Fibroblast of skin of left biceps (primary cell): ENCODE measurements at places on chromosomes 3 and 15.

DNA sequence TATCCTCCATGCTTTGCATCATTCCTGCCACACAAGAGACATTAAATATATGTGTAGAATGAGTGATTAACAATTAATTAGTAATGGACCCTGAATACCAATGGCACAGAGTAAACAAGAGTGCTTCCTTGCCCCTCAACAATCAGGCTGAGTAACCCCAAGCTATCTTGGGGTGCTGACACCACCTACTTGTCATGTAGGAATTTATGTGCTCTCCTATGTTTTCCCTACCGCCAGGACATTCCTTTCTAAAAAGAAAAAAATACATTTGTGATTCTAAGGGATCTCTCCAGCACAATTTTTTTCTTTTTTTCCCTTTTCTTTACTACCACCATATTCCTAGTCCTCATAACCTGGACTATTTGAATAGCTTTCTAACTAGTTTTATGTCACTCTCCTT is 449.1 kb downstream of the MFSD1 start:
- no peak for DNase-seq

DNA sequence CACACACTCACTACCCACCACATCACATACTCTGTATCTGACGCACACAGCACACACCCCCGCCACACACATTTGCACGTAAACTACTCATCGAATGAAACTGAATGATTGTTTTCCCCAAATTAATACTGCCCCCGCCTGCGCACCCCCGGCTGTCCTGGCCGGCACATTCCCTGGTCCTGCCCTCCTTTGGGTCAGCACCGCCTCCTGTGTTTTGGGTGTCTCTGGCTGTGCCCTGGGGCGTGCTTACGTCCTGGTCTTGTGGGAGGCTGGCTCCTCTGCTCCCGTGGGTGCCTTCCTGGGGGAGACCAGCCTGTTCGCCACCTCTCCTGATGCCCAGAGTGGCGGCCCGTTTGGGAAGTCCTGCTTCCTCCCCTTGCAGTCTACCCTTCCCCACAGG is 30.2 kb downstream of the APBA2 start:
- DNase-seq, result no peak

- no peak for DNase-seq
These were observed 16.4 kb downstream of the TGFBR2 start for GRCh38 chr3:30622790-30623189.

DNA sequence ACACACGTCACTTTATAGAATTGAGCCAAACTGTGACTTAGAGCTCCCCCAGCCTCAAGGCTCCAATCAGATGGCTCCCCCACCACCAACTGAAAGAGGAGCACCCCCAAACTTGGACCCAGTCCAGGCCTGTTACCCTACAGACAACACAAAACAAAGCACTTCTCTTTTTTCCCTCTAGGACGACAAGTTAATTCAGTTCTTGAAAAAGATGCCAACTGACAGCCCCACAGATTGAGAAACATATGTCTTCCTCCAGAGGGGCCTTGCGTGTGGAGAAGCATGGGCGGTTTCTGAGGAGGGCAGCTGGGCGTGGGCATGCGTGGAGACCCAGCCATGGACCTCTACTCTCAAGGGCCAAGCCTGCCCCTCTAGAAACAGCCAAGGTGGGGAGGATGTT is 229.5 kb downstream of the SHQ1 start:
- DNase-seq, result no peak

GRCh38 chr3:99458013-99458412 is 180.4 kb upstream of the COL8A1 start:
- DNase-seq, result no peak

- DNase-seq, result peak; percentile 71
These were observed 150.8 kb upstream of the BHLHE40 start for GRCh38 chr3:4828279-4829030.

GRCh38 chr3:120753810-120754209 is 11.3 kb downstream of the GTF2E1 start:
- DNase-seq, result no peak

- DNase-seq, result no peak
These were observed 9.8 kb upstream of the MEF2A start for GRCh38 chr15:99556011-99556410.

DNA sequence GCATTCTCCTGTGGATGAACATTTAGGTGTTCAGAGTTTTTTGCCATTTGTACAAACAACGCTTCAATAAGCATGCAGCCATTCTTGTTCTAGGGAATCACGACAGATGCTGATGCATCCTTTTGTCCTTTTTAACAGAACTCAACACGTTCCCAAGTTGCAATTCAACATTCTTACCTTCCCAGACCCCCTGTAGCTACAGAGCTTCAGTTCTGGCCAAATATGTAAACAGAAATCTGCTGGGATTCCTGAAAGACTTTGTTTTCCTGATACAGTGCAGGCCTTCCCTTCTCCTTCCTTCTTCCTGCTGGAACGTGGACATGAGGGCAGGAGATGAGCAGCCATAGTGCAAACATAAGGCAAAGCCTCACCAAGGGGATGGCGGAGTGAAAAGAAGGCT is 59.1 kb upstream of the SPATA12 start:
- DNase-seq, result no peak

DNA sequence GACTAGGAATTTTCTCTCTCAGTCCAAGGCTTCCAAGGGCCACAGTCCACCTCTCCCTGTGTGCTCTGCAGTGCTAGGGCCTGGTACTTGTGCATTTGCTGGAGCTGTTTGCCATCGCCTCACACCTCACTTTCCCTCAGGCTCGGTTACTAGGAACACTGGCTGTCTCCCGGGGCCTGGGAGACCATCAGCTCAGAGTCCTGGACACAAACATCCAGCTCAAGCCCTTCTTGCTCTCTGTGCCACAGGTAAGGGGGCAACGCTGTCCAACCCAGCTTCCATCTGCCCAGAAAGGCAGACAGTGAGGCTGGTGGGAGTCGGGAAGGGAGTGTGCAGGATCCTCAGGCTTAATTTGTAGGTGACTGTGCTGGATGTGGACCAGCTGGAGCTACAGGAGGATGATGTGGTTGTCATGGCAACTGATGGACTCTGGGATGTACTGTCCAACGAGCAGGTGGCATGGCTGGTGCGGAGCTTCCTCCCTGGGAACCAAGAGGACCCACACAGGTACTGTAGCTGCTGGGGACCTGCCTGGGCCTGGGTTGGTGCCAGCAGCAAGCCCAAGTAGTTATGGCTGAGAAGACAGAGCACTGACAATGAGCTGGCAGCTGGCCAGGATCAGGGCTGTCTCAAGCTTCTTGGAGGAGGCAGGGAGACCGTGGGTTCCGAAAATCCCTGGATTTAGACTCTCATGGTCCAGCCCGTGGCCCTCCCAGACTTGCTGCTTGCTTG is 3.4 kb downstream of the PPM1M start:
- no peak for DNase-seq

DNA sequence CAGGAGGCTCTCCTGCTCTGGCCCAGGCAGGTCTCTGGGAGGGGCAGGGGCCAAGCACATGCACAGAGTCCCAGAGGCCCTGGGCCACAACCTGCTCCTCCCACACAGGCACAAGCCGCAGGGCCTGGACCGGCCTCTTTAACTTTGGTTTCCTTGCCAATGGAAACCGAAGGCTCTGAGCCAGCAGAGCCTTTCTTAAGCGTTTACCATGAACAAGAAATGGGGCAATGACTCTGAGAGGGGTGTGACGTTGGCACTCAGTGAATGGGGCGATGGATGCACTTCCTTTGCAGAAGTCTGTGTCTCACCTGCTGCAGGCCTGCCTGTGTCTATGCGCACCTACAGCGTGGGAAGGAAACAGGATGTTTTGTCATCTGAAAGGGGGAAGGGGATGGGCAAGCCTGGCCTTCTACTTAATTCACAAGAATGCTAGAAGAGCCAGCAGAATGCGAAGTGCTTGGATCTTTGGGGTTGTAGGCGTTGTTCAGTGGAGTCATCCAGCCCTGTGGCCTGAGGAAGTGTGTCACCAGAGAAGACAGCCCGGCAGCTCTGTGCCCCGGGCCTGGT is 41.8 kb downstream of the IFT122 start:
- no peak for DNase-seq

DNA sequence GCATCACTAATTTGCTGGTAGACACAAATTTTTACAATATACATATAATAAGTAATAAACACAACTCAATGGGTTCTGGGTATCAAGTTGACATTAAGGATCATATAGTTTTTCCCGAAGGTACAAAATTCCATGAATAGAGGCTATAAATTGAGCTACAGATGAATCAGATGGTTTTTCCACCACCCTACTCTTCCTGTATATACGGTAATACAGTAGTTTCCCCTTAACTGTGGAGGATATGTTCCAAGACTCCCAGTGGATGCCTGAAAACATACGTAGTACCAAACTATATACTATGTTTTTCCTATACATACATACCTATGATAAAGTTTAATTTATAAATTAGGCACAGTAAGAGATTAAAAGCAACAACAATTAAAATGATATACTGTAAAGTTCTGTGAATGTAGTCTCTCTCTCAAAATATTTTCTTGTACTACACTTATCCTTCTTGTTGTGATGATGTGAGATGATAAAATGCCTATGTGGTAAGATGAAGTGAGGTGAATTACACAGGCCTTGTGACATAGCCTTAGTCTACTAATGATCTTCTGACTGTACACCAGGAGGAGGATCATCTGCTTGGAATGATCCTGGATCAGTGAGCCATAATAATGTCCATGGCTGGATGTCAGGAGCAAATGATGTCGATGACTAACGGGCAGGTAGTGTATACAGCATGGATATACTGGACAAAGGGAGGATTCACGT is 116.7 kb downstream of the NR1I2 start:
- DNase-seq, result no peak

GRCh38 chr15:81253846-81254245 is 57.2 kb downstream of the IL16 start:
- DNase-seq, result no peak

DNA sequence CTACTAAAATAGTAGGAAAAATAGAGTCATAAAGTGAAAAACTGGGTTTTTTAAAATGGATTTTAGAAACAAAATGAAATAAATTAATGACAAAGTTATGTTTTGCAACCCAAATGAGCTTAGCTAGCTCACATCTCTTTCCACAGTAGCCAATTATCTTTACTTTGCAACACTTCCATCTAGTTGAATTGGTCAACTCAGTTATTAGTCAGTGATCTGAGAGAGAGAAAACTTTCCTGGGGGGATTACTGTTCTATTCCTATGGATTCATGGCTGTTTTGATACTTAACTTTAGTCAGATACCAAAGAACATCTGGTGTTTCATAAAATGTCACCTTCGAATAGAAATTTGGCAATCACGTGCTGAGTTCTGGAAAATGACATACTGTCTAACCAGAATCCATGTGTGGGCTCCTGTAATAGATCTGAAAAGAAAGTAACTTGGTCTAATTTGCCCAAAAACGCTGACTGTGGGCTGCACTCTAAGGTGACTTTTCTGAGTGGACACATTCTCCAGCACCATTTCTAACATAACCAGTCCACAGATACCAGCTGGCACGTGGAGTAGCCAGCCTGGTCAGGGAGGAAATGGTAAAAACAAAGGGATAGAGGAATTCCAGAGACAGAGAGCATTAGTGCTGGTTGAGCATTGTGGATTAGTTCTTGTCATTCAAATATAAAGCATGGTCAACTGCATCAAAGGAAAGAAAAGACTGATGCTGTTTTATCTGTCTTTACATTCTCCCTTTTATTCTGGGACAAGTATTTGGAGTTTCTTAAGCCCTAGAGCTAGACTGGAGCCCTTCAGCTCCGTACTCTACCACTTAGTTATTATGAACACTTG is 45.2 kb upstream of the CCDC80 start:
- DNase-seq, result no peak

GRCh38 chr15:80777137-80777536 is 2.0 kb upstream of the CEMIP start:
- DNase-seq, result peak; percentile 92

DNA sequence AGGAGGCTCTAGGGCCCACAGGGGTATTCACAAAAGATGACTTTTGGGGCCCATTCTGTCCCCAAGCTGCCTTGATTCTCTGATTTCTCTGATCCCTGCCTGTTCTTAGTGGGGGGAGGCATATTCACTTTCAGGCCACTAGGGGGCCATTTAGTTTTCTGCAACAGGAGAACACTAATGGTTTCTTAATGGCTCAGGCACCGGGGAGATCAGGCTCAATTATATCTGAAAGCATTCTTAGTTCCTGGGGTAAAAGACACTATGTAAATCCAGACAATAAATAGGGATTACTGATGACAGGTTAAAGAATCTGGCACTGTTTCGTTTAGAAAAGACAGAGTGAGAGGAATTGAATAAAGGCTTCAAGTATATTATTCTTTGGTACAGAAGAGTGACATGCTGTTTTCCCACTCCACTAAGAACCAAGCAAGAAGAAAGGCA is 2.5 kb upstream of the INAFM2 start:
- no peak for DNase-seq

DNA sequence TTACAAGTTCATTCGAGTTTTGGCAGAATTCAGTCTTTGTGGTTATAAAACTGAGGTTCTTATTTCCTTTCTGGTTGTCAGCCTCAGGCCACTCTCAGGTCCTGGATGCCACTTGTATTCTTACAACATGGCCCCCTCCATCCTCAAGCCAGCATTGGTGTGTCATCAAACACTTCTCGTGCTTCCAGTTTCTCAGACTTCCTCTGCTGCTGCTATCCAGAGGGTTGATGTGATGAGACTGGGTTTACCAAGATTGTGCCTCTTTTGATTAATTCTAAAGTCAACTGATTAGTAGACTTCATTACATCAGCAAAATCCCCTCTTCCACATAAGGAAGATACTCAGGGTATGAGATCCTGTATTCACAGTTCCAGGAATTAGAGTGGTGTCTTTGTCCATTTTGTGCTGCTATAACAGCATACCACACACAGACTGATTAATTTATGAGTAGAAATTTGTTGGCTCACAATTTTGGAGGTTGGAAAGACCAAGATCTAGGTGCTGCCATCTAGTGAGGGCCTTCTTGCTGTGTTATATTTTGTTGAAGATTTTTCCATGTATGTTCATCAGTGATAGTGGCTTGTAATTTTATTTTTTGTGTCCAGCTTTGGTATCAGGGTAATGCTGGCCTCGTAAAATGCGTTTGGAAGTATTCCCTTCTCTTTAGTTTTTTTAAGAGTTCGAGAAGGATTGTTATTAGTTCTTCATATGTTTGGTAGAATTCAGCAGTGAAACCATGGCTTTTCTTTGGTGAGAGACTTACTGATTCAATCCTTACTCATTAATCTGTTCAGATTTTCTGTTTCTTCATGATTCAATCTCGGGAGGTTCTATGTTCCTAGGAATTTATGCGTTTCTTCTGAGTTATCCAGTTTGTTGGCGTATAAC is 11.1 kb downstream of the LRCH3 start:
- DNase-seq, result no peak
